Lung (tissue), 17 donors: ENCODE measurements at places on chromosomes 12 and 14. TPM values are rescaled to one million over a fixed set of nuclear protein-coding genes. Genes with fewer than 3 reads are reported as not detected.

The KLHDC1 gene
- polyA plus RNA-seq: 0.65 TPM

The CLEC1B gene
- polyA plus RNA-seq: 1.5 TPM

The STAC3 gene
- polyA plus RNA-seq: 7.4 TPM

The TNFAIP2 gene
- 260 TPM for polyA plus RNA-seq

The ZFHX2 gene
- polyA plus RNA-seq: 0.67 TPM

The TOMM20L gene
- not detected for polyA plus RNA-seq

The ALDH1L2 gene
- polyA plus RNA-seq: 1.1 TPM

The LHX5 gene
- polyA plus RNA-seq: not detected

The SERPINA10 gene
- not detected for polyA plus RNA-seq

The SIX6 gene
- polyA plus RNA-seq: not detected

The SLC7A8 gene
- polyA plus RNA-seq: 28.1 TPM

The MANSC4 gene
- not detected for polyA plus RNA-seq

The APEX1 gene
- polyA plus RNA-seq: 159 TPM

The ABCD4 gene
- 42.3 TPM for polyA plus RNA-seq
